Fibroblast of lung (primary cell): ENCODE measurements at places on chromosomes 4 and X. TPM values are rescaled to one million over a fixed set of nuclear protein-coding genes. Genes with fewer than 3 reads are reported as not detected.

The SFRP2 gene
- under 0.01 and 1.8 TPM in 2 replicates for total RNA-seq

The ADAM29 gene
- not detected in 2 replicates for total RNA-seq

The SHROOM4 gene
- 0.50 and 0.51 TPM in 2 replicates for total RNA-seq

The CLCN4 gene
- total RNA-seq: 2.1 and 4.0 TPM in 2 replicates

The LEF1 gene
- total RNA-seq: 1.3 and 1.8 TPM in 2 replicates

The WAS gene
- total RNA-seq: under 0.01 and 0.17 TPM in 2 replicates

The FGB gene
- total RNA-seq: not detected in 2 replicates

The PCDH11X gene
- 0.17 TPM in 1 of 2 replicates, not detected in the other for total RNA-seq

The TSPAN7 gene
- total RNA-seq: not detected in 2 replicates

The GAGE2A gene
- total RNA-seq: not detected in 2 replicates

The ARMCX2 gene
- total RNA-seq: 73.7 and 107 TPM in 2 replicates

The ARSJ gene
- 30.8 and 56.6 TPM in 2 replicates for total RNA-seq

The DGKK gene
- total RNA-seq: not detected in 2 replicates

The TET2 gene
- 5.4 and 8.3 TPM in 2 replicates for total RNA-seq

The PDCL2 gene
- total RNA-seq: not detected in 2 replicates

The TCEAL4 gene
- total RNA-seq: 57.0 and 63.6 TPM in 2 replicates
